ENCODE measurements at places on chromosomes 5 and 9.

DNA sequence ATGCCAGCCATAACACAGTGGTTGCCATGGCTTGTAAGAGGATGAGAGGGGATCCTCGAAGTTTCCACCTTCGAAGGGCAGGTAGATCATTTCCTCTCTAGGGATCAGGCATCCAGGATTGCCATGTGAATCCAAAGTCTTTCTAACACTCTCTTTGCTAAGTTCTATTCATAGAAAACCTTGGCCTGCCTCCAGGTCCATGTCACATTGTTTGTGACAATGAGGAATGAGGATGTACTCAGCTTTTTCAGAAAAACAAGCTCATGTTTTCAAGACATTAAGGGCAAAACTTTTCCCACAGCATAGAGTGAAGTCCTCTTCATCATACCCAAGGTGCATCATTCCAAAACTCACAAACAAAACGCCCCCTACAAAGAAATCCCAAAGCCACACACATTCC lies 19.6 kb downstream of the ESM1 start:
- no peak for DNase-seq

DNA sequence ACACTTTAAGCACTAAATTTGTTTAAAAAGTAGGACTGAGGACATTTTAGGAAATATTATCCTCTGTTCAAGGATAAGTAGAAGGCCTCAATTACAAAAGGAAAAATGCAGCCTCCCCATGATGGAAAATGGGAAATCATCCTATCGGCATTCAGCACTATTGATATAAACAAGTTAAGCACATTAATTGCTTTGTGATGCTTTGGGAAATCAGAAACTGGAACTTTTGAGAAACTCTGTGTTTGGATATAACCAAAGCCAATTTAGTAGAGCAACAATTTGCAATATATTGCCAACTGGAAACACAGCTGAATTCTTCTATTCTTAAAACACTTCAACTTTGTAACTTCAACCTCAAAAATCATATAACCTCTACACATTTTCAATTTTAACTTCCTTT lies 65.2 kb upstream of the PTGER4 start:
- no peak for DNase-seq

DNA sequence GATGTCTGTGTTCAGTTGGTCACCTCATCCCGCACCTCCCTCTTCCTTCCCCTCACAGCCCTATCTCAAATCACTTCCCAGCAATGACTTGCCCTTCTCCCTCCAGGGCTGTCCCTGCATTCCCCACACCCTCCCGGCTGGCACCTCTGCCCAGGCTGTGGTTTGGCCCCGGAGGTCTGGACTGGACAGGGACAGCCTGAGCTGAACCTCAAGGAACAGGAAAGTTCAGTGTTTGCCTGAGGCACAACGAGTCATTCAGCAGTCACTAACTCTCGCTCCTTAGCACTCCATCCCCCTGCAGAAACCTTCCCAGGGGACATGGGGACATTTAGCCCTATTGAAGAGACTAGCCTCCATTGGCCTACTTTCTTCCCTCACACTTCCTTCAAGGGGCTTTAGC lies 58.3 kb upstream of the MAP3K1 start:
- no peak for DNase-seq

GRCh38 chr5:73129143-73129542 lies 8.8 kb downstream of the TMEM171 start:
- DNase-seq = no peak

GRCh38 chr5:107957051-107957450 lies 286.3 kb upstream of the EFNA5 start:
- DNase-seq = no peak

DNA sequence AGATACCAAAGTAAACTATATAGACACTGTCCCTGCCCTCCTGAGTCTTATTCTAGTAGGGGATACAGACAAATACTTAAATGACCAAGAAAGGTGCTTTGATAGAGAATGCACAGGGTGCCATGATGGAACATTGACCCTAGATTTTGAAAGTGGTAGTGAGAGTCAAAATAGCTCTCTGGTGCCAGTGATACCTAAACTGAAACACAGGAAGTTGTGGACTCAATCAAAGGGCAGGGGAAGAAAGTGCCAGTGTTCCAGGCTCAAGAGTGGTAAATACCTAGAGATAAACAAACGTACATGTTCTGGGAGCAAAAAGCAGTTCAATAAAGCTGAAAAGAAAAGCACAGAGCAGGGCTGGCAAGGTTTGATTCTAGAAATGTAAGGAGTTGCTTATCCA lies 267.6 kb downstream of the ISL1 start:
- DNase-seq = no peak

DNA sequence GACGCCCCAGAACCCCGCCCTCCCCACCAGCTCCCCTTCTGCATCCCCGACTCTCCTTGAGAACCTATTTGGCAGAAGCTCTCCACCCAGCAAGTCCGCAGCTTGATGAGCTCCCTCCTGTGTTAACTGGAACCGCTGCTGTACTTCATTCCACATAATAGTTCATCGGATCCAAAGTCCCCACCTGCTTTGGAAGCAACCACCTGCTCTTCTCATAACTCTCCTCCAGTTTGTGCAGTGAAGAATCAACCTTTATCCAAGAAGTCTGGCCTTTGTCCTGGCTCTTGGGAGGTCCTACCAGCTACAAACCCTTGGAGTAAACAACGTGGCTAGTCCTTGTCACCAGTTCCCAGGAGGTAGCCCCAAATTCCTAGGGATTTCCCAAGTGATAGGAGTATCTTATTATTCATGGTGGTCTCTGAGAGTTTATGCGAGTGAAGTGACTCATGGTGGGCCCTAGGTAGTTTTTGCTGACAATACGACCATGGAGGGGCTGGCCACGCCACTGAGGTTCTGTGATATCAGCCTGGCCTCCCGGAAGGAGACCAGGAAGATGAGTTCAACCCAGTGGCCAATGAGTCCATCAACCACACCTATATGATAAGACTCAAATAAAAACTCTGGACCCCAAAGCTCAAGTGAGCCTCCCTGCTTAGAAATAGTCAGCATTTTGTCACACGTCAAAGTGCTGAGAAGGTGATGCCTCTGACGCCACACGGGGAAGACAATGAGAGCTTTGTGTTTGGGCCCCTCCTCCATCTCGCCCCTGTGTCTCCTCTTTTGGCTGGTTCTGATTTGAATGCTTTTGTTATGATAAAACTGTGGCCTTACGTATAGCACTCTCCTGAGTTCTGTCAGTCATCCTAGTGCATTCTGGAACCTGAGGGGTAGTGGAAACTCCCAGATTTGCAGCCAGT lies 3.6 kb upstream of the IL4 start:
- DNase-seq = no peak

DNA sequence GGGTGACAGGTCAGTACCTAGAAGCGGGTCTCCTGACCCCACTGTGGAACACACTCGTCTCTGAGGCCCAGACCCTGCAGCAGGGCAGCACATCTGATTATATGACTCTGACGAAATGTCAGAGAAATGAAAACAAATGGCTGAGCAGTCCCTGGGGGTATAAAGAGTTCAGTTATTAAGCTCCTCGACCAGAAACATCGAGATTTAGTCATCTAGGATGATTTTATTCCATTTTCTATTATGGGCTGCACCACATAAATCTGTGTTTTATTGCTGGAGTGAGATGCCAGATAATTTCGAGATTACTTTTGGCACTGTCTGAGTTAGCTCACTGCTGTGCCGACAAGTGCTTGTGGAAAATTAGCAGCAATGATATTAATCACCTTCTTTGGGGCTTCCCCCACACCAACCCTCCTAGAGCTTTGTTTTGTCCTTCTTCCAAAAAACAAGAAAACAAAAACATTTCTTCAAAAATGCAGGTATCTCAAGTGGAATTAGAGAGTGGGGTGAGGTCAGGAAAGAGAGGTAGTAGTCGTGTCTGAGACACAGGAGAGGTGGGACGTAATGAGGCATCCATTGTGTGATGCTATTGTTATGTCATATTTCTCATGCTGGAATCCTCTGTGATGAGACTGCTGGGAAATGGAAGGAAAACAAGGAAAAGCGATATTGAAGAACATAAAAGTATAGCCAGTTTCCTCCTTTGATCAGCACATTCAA lies 495.5 kb downstream of the DMAC1 start:
- no peak for DNase-seq

DNA sequence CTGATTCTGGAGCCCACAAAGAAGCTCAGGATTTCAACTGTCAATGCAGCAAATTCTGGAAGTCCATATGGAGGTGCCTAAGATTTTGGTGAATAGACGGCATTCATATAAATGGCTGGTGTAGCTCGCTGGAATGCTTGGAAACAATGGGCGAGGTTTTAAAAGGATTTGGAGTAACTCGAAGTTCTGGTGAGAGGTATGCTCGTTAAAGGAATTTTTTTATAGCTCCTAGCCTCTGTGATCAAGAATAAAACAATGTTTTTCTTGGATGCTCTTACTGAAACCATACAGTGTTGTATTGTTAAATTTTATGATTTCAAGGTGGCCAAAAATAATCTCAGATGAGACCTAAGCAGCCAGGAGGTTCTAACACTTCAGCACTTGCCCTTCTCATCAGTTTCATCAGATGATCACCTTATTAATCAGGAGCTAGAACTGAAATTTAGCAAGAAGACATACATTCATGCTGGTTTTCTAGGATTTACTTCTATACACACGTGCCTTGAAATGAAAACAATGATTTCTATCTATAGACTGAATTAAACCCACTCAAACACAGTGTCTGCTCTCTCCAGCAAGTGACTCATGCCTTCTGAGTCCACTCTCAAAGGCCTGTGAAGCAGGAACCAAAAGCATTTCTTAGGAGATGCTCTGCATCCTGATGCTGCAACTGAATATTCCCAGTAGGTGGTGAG lies 79.2 kb downstream of the OTULIN start:
- no peak for DNase-seq

DNA sequence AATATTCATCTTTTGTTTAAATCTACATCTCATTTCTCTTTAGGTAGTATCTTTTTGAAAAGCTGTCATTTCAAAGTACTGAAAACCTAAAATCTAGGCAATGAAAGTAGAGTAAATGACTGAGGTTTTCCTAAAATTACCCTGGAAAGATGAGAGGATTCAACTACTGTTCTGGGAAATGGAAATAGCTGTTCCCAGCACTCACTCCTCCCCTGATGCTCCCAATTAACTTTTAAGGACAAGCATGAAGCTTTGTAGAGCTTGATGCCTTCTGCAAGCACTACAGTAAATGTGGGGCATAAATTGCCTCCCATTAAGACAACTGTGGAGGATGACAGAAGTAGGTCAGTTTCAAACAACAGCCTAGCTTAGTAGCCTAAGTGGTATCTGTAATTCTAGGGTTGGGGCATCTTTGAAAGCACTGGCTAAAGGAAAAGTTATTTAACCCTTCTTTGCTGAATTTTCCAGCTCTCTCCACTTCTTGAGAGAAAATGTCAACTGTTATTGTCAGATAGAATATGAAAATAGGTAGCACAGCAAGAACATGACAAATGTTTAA lies 100.2 kb upstream of the GNA14 start:
- DNase-seq = no peak

DNA sequence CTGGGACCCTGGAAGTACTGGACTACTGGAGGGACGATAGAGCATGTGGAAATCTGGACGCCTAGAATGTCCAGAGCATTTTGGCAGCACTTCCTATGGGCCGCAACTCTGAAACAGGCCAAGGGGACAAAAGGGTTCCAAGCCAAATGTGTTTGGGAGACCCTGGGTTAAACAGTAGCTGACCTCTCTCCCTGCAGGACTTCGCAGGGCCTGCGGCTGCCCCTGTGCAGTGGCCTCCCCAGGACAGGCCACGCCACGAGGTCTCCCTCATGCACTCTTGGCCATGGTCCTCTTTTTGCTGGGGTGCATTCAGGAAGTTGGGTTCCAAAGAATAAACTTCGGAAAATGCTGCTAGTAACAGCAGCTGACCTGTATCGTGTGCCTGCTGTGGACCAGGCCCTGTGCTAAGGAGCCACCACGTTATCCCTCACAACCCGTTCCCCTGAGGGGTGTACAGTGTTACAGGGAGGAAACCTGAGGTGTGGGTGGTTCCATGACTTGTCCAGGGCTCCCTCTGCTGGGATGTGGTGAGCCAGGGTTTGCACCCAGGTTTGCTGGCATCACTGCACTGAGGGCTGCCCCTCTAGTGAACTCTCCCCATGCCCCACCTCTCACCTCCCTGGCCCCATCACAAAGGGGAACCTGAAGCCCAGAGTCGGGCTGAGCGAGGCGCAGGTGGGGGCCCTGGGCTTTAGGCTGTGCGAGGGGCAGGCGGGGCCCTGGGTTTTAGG lies 79.4 kb downstream of the AMBP start:
- no peak for DNase-seq

DNA sequence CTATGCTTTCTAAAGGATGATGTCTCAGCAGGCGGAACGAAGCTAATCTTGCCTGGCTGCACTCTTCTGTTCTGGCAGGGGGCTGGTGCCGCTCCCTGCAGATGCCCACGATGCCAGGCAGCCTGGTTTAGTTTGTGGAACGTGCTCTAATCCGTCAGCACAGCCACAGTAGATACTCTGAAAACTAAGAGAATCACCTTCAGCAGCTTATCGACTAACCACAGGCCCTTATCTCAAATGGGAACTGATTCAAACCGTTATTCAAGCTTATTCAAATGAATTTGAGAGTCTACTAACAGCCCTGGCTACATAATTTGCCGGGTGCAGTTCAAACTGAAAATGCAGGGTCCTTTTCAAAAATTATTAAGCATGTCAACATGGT lies 246.6 kb upstream of the ANKRD55 start:
- no peak for DNase-seq

DNA sequence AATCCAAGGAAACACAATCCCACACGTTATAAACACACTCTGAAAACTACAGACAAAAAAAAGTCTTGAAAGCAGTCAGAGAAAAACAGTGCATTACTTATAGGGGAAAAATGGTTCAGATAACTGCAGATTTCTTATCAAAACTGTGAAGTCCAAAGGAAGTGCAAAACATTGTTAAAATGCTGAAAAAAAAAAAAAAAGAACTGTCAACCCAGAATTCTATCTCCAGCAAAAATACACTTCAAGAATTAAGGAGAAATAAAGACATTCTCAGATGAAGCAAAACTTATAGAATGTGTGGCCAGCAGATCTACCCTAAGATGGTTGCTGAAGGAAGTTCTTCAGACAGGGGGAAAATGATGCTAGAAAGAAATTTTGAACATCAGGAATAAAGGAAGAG lies 40.4 kb downstream of the ADAMTS2 start:
- DNase-seq = no peak

- DNase-seq = no peak
These were observed 128.1 kb upstream of the NUDT12 start for GRCh38 chr5:103690676-103691075.

GRCh38 chr9:123923377-123923776 lies 6.5 kb downstream of the DENND1A start:
- DNase-seq = no peak

GRCh38 chr5:113375480-113376060 lies 59.2 kb downstream of the TSSK1B start:
- DNase-seq = no peak

DNA sequence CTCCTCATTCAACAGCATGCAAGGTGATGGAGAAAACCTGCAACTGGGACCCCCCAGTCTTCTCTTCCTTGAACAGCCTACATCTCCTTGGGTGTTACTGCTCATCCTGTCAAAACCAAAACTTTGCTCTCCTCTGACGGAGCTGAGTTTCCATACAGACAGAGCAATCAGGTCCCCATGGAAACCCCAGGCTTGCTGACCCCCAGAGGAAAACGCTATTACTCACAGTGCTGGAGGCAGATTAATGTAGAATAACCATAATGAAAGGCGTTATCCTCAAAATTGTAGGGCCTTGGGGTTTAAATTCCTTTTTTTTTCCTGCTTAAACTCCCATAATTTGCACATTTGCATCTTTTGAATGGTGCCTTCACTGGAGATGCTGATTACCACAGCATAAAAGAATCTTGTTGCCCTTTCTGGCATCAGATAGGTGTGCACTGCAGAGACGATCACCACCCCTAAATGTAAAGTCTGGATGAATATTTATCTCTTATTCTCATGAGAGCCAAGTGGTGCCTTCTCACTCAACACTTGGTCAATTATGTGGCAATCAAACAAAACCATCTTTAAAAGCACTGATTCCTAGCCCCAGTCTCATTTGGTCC lies 126.3 kb downstream of the MSX2 start:
- no peak for DNase-seq

All from stimulated activated CD4-positive, alpha-beta T cell treated with anti-CD3 and anti-CD28 coated beads, TNF-alpha, amount 100 ng/mL, for 4 hours (primary cell).